ENCODE measurements at places on chromosomes 6 and 20. TPM values are rescaled to one million over a fixed set of nuclear protein-coding genes. Genes with fewer than 3 reads are reported as not detected.
A peak's percentile ranks its signal among the peaks of the same experiment; 100 is the strongest.

GRCh38 chr6:96194675-96195074, 178.9 kb downstream of the FUT9 start:
- no peak for DNase-seq

DNA sequence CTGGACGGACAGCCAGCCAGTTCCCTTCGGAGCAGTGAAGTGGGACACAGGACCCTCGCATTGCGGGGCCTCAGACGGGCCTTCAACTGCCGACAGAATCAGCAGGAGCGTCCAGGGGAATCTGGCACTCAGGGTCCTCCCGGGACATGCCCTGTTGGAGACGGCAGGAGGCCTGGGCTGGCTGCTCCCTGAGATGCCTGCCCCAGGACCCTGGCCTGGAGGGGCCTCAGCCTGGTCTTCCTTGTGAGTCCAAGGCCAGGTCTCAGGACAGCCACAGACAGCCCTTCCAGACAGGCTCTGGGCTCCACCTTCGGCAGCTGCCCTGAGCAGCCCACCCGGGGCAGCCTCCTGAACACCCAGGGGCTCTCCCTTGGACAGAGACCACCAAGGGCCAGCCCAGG, 14.6 kb upstream of the HELZ2 start:
- DNase-seq = peak; percentile 48

- DNase-seq = no peak
These were observed 87.7 kb upstream of the FAM184A start for GRCh38 chr6:119166024-119166784.

DNA sequence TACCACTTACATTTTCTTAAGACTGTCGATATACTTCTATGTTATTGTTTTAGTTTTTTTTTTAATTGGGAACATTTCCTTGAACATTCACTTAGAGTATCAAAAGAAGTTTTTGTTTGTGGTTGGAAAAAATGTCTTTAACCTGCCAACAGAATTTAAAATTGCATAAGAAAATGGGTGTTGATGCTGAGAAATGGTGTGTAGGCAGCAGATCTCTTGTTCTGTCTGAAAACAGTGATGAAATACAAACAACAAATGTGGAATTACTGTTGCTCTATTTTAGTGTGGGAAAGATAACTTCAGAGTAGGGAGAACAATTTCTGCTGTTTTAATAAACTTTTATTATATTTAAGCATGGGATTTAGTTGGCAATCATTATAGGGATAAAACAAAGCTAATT, 293.5 kb downstream of the CDKAL1 start:
- DNase-seq = no peak

GRCh38 chr6:124795643-124796463, 166.4 kb upstream of the RNF217 start:
- no peak for DNase-seq

GRCh38 chr6:14046476-14047068, 71.0 kb upstream of the CD83 start:
- peak; percentile 41 for DNase-seq

DNA sequence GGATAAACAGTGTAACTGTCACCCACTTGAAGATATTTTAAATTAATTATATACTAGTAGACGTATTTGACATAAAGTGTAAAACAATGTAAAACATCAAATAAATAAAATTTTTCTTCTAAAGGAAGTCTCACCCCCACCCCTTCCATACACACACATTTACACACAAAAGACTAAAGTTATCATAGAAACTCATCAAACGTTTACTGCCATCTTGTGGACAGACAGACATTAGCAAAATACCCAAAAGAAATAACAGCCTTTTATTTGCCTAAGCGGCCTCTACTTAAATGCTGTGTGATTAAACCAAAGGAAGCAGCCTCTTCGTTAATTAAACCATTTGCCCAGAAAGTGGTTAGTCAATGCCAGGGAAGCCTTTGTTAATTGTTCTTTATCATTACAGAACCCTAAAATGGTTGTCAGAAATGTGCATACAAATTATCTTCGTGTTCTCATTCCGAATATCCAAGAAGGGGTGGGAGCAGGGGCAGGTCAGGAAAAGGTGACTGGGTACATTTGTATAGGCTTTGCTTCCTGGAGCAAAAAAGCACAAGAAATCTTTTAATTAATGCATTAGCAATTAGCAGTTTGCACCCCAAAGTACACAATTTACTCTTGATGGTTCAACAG, 176.2 kb upstream of the SASH1 start:
- DNase-seq = no peak

DNA sequence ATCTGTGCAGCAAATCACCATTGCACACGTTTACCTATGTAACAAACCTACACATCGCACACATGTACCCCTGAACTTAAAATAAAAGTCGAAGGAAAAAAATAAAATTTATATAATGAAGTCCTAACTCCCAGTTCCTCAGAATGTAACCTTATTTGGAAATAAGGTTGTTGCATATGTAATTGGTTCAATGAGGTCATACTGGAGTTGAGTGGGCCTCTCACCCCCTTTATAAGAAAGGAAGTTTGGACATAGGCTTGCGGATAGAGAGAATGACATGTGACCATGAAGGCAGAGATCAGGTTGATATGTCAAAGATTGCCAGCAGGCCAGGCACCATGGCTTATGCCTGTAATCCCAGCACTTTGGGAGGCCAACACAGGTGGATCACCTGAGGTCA, 16.1 kb upstream of the ZBTB22 start:
- no peak for DNase-seq

- no peak for DNase-seq
These were observed 18.5 kb downstream of the RNF144B start for GRCh38 chr6:18405477-18406293.

- no peak for DNase-seq
These were observed 220.4 kb downstream of the KHDC1L start for GRCh38 chr6:73004861-73005260.

DNA sequence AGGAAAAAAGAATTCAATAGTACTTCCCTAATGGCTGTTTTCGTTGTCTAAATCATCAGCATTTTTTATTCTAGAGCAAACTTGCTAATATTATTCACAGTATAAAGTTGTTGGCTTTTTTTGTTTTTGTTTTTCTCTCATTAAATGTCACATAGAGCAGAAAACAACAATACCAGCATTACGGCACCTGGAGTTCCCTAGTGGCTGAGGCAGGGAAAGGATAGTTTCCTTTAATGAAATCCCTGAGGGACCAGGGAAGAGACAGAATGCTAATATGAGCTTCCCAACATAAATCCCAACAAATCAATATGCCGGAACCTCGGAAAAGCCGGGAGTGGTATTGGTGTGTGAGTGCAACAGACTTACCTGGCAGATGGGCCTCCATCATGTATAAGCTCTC, 235.2 kb upstream of the ASCC3 start:
- DNase-seq = no peak

GRCh38 chr6:46422619-46423018, 68.6 kb downstream of the RCAN2 start:
- DNase-seq = no peak

- peak; percentile 65 for DNase-seq
These were observed 54.4 kb upstream of the SLCO4A1 start for GRCh38 chr20:62587757-62588402.

GRCh38 chr6:131660195-131660594, 23.1 kb downstream of the ENPP3 start:
- no peak for DNase-seq

The PDE10A gene
- 3.4 TPM for total RNA-seq

The SPAG4 gene
- 5.4 TPM for total RNA-seq

The PYGB gene
- 67.9 TPM for total RNA-seq

The OTOR gene
- not detected for total RNA-seq

Data from Caco-2 (cell line).